NCI-H146 (cell line): ENCODE measurements at places on chromosomes 3 and 15.

GRCh38 chr3:2938711-2939110 lies 171.5 kb downstream of the IL5RA start:
- DNase-seq: no peak

DNA sequence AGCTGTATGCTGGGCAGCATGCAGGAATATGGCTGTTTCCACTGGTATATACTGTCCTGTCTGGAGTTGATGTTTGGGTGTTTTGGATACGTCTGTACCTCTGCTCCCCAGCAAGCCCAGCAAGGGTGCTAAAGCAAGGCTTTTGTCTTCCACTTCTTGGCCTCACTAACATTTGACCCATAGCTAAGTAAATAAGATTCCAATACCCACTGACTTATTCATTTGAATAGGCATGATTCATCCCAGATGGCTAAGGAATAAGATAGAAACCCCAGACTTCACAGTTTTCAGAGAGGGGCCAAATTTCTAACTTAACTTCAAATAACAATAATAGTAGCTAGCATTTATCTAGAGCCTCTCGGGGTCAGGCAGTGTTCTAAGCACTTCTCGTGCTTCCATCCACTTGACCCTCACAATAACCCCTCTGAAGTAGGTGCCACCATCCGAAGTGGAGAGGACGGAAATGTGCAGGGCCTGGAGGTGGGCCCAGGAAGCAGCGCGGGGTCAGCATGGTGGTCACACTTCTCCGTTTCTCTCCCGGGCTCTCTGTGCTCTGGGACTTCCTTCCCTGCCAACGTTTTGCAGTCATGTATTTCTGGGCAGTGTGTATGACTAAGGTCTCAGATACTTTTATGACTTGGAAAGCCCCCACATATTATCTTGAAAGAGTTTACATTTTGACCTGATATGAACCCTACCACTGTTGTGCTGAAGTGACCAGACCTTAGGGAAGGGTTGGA lies 39.3 kb downstream of the LRRK1 start:
- no peak for DNase-seq

DNA sequence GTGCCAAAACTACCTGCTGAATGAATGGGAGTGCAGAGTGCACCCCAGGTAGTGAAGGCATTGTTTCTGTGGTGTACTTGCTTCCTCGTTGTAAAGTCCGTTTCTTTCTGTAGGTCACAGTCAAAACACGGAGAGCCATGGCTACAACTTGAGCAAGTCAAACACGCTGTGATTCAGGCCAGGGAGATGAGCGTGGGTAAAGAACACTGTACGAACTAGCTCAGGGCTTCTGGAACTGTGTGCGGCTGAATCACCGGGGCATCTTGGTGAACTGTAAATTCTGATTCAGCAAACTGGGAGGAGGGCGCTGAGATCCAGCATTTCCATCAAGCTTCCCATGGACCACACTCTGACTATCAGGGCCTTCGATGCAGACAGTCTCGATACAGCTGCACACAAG lies 5.0 kb upstream of the TNK2 start:
- DNase-seq: no peak

GRCh38 chr3:77489216-77489615 lies 449.3 kb downstream of the ROBO2 start:
- peak; percentile 50 for DNase-seq

- no peak for DNase-seq
These were observed 245.3 kb downstream of the DTWD1 start for GRCh38 chr15:49865925-49866757.

GRCh38 chr3:149273096-149273751 lies 51.6 kb upstream of the CP start:
- DNase-seq: peak; percentile 85

GRCh38 chr3:147189016-147189415 lies 217.3 kb downstream of the ZIC4 start:
- DNase-seq: no peak

DNA sequence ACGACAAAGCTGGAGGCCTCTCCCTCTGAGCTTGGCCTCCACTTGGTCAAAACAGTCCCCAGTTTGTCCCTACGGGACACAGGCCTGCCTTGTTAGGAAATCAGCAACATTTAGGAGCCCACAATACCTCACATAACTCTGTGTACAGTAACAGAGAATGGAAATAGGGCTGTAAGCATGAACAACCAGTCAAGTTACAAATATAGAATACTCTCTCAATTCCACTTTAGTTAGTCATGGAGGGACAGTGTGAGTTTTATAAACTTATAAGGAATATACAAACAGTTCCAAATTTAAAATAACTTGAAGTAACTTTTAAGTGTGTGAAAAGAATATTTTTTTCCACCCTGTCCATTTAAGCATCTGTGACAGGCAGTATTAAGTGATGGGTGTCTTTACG lies 129.4 kb downstream of the PGPEP1L start:
- DNase-seq: no peak

DNA sequence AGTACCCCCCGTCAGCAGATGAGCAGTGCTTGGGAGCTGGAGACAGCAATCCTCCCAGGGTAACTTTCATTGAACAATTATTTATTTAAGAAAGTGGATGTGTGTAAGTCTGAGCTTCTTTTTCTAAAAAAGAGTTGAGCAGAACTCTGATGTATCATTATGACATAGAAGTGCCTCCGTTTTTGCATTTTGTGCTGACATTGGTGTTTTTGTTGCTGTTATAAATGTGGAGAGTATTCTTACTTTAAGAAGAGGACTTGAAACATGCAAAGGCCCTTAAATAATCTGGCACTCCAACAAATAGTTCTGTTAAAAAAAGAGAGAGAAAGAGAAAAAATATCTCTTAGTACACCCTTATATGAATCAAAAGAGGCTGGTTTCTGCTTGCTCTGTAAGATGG lies 217.1 kb downstream of the AGBL1 start:
- no peak for DNase-seq

DNA sequence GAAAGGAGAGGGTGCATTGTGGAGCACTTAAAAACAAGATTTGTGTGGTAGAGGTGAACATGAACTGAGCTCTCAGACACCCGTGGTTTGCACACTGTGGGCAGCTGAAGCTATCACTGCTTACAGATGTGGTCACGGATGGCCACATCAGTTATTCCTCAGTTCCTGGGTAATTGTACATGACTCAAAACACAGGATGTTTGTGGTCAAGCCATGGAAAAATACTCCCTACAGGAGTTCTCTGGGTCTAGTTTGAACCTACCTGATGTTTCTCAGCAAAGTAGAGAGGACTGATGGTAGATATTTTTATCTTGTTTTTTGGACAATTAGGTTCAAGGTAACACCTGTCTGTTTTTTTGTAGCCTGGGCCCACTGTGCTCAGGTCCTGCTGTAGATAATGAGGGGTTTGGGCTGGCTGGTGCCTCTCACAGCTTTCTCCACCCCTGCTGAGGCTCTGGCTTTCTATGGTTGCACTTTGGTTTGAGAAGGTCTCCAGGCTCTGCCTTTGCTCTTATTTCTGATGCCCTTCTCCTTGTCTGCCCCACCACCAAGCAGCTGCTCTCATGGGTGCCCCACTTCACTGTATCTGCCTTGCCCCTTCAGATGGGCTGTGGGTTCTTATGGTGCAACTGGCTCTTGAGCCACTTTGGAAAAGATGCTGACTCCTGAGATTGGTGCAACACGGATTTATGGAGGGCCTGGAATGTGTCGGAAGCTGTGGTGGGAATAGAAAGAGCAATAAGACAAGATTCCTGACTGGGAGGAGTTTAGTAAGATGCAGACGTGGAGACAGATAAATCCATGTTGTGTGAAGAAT lies 40.1 kb downstream of the CDCP1 start:
- DNase-seq: no peak

DNA sequence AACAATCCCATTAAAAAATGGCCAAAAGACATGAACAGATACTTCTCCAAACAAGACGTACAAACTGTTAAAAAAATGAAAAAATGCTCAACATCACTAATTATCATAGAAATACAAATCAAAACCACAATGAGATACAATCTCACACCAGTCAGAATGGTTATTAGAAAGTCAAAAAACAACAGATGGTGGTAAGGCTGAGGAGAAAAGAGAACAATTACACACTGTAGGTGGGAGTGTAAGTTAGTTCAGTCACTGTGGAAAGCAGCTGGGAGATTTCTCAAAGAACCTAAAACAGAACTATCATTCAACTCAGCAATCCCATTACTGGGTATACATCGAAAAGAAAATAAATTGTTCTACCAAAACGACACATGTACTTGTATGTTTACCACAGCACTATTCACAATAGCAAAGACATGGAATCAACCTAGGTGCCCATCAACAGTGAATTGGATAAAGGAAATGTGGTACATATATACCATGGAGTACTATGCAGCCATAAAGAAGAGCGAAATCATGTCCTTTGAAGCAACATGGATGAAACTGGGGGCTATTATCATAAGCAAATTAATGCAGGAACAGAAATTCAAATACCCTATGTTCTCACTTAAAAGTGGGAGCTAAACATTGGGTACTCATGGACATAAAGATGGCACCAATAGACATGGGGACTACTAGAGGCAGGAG lies 51.5 kb downstream of the MYO1E start:
- no peak for DNase-seq

- no peak for DNase-seq
These were observed 42.3 kb upstream of the LIMD1 start for GRCh38 chr3:45552031-45552793.

- DNase-seq: no peak
These were observed 34.3 kb upstream of the APH1B start for GRCh38 chr15:63243101-63243500.

- no peak for DNase-seq
These were observed 61.3 kb downstream of the NSMCE3 start for GRCh38 chr15:29208352-29208751.

GRCh38 chr15:67181221-67181639 lies 73.2 kb downstream of the AAGAB start:
- DNase-seq: no peak

GRCh38 chr3:128485282-128486204 lies 7.5 kb downstream of the GATA2 start:
- no peak for DNase-seq

DNA sequence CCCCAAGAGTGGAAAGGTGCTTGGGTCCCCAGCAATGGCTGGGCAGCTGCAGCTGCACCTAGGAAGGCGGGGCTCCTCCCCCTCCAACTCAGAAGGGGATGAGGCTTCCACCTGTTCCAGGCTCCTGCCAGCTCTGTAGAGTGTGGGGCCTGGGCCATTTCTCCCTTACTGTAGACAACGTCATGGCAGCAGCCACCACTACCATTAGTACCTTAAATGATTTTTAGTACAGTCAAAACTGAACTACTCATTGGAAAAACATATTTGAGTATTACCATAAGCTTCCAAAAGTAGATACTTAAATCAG lies 1274.2 kb upstream of the GBE1 start:
- no peak for DNase-seq

DNA sequence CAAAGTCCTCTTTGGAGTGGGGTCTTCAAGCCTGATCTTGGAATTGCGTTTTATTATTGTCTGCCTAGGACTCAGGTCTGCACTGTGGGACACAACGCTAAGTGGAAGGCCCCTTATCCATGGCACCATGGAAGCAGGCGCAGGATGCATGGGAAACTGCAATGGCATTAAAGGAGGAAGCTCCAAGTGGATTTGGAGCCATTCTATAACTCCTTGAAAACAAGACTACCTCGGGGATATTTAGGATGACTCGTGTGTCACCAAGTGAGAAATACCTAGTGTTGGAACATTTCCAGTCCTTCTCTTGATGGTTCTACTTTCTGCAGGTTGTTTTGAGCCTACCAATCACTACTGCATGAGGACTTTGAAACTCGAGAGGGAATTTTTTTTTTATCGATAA lies 126.6 kb upstream of the ZBED2 start:
- no peak for DNase-seq

DNA sequence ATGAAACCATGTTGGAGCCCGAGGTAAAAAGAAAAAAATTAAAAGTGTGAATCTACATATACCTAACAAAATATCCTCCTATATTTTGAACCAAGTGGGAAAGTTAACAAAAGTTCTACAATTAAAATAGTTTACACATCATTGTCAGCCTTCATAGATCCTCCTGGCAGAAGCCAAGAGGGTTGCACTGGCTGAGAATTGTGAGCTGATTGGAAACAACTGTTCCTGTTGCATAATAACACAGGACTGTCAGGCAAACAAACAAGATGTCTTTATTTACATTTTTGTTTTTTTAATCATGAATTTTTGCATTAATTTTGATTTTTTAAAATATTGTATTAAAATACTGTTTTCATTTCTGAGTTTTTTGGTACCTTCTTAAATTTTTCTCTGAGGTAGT lies 215.2 kb upstream of the MME start:
- no peak for DNase-seq

GRCh38 chr3:66661628-66662027 lies 160.8 kb upstream of the LRIG1 start:
- no peak for DNase-seq

DNA sequence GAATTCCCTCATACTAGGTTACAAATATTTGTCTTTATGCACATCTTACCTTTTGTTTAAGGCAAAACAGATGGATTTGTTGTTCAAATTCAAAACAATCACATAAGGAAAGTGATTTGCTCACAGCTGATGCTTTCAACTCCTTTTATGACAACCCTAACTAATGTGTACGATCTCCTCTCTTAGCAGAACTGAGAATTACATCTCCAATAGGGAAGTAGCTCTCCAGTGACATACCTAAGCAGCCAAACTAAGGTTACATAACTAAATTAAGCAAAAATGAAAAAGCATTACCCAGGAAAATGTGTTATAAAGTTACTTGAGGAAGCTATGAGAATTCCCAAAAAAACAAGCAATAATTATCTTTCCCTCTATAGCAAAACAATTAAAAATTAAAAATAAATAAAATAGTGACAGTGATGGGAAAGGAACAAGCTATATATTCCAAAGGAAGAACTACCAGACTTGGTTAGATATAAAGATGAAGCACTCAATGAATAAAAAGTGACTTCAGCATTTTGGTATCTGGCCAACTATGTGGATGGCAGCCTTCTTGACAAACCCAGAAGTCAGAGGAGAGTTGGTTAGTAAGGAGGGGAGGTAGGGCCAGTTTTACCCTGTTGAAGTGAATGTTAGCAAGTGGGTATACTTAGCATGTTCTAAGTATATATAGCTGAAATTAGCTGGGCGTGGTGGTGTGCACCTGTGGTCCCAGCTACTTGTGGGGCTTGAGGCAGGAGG lies 32.4 kb downstream of the PEAK1 start:
- no peak for DNase-seq

- DNase-seq: no peak
These were observed 144.6 kb upstream of the TMCO5A start for GRCh38 chr15:37789881-37790280.

DNA sequence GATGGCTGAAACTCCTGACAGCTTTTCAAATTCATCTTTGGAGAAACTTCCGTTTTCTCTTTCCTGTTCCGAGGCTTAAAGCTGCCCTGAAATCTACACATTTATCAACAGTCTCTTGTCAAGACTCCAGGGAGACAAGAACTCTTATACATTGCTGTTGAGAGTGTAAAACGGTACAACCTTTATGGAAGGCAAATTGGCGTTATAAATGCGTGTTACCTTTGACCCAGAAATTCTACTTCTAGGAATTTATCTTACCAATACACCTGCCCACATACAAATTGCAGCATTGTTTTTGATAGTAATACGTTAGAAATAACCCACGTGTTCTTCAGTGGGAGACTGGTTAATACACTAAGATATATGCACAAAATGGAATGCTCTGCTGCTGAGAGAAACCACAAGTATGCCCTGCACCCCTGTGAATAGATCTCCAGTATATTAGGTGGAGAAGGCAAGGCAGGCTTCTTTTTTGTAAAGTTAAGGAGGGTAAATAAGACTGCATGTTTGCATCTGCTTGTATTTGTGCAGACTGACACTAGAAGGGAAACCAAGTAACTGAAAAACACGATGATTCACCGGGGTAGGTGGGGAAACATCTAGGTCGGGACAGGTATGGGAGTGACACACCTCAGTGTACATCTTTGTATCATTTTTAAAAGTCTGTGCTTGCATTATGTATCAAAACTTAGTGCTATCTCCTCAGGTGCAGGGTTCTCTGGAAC lies 97.5 kb downstream of the IGF1R start:
- no peak for DNase-seq

GRCh38 chr3:113514265-113514769 lies 639 bp downstream of the SPICE1 start:
- peak; percentile 28 for DNase-seq
